NCI-H1930 (cell line): ENCODE measurements at places on chromosomes 1 and 21.
A peak's percentile ranks its signal among the peaks of the same experiment; 100 is the strongest.

- no peak for DNase-seq
Measured at GRCh38 chr1:172605641-172606040, 53.3 kb upstream of the FASLG start.

GRCh38 chr1:199279067-199279466 lies 640.2 kb downstream of the PTPRC start:
- no peak for DNase-seq

DNA sequence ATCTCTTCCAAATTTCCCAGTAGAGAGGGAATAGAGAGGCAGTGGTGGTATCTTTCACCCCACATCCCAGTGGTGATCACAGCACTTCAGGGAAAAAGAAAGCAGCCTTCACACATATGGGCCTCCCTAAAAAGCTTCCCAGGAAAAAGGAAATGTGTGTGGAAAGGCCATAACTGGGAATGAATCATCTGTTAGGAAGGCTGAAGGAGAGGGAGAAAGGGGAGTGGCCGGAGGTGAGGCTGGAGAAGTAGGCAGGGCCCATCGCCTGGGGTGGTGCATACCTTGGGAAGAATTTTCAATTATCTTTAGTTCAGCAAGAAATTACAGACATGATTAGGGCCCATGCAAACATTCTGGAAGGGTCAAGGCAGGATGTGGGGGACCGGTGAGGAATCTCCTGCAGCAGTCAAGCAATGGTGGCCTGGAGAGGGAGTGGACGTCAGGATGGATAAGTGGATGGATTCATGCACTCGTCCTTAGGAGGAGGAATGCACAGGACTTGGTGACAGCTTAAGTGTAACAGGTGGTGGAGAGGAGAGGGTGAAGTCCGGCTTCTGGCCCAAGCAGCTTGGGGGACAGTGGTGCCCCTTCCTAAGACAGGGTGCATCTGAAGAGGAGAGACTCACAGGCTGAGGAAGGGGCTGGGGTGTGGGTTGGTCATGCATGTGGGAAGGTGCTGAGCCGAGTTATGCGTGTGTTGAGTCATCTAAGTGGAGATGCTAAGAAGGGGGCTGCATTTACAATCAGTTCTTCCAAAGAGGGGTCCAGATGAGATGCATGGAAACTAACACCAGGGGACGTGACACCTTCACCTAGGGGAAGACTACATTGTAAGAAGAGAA lies 17.9 kb downstream of the HIVEP3 start:
- no peak for DNase-seq

DNA sequence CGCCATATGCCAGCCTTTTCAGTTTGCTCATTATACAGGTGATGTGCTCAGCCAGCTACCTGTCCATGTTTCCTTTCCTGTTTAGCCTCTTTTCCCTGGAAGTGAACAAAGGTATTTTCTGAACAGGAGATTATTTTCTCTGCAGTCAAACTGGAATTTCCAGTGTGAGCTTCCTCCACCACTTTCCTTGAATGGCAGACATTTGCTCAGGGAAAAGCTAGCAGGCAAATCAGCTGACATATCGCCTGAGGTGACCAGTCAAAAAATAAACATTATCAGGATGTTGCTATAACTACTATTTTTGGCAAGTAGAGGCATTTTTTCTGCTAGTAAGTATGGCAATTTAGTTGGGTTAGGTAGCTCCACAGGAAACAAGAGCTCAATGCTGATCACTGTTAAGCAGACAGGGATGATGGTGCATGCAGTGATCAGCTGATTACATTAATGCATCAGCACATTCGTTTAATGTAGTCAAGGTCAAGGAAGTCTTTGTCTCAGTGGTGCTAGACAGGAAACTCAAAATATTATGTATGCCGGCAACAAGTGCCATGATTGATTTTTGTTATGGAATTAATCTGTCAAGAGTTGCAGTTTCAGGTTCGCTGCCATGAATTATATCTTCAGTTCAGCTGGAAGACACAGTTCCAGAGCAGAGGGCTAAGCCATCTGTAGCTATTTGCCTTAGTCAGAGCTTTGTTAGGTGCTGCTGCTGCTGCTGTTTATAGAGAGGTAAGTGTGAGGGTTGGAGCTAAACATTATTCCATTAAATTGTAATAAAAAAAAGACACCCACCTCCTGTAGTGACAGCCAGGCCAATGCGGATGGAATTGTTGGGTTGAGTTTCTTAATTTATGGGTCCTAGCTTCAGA lies 179.7 kb upstream of the ST6GALNAC5 start:
- no peak for DNase-seq

GRCh38 chr1:40753142-40753882 lies 30.3 kb upstream of the KCNQ4 start:
- DNase-seq, result no peak

- DNase-seq, result no peak
Measured at GRCh38 chr1:187570166-187570565, 741.4 kb downstream of the PLA2G4A start.

GRCh38 chr1:56825436-56825835 lies 6.2 kb upstream of the FYB2 start:
- DNase-seq, result no peak

GRCh38 chr1:241847796-241848685 lies at the start of gene EXO1:
EXO1 (plus strand) TSS chr1:241848204; CDS start chr1:241850426, 2,222 bp downstream.
- DNase-seq, result peak; percentile 89

DNA sequence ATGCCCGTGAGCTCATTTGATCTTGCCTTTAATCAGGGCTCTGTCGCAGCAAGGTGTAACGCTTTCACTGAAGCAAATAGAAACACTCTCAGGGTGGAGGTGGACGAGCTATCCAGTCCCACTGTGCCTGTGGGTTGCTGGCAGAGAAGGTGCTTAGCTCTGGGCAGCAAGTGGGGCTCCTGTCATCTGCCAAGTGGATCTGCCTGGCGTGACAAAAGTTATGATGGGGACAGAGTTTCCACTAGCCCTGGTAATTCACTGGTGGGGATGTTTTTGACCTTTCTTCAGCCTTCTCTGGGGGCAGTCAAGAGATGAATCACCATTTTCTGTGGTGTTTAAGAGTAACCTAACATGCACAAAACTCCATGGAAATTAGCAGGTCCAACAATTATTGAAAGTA lies 71.3 kb upstream of the EDEM3 start:
- DNase-seq, result no peak
